ENCODE measurements at places on chromosomes 7 and 10. TPM values are rescaled to one million over a fixed set of nuclear protein-coding genes. Genes with fewer than 3 reads are reported as not detected.
A peak's percentile ranks its signal among the peaks of the same experiment; 100 is the strongest.

- no peak overlapping the region for H3K4me3 ChIP-seq
- H3K4me1 ChIP-seq = no peaks in the 10 kb centered on the region
- no peak overlapping the region for H3K27ac ChIP-seq
- no peak for DNase-seq
These were observed 1531.1 kb upstream of the LRRTM3 start for GRCh38 chr10:65394502-65395297.

Gene SRI
- total RNA-seq = 38.0 TPM

GRCh38 chr10:53162856-53163255, 390.3 kb upstream of the MBL2 start:
- H3K36me3 ChIP-seq = no peaks in the 10 kb centered on the region
- H3K4me3 ChIP-seq = no peak overlapping the region
- DNase-seq = no peak
- H3K27ac ChIP-seq = no peak overlapping the region

GRCh38 chr7:92478095-92478494, 349 bp upstream of the ERVW-1 start:
- no peak overlapping the region for H3K27ac ChIP-seq
- H3K4me1 ChIP-seq = no peaks in the 10 kb centered on the region
- H3K27me3 ChIP-seq = no peaks in the 10 kb centered on the region
- H3K36me3 ChIP-seq = peaks cover 56% of the 10 kb centered on the region
- H3K4me3 ChIP-seq = no peak overlapping the region
- no peak for DNase-seq

GRCh38 chr10:49516216-49516970, 22.5 kb downstream of the ERCC6 start:
- H3K36me3 ChIP-seq = no peaks in the 10 kb centered on the region
- no peak overlapping the region for H3K4me3 ChIP-seq
- DNase-seq = no peak

DNA sequence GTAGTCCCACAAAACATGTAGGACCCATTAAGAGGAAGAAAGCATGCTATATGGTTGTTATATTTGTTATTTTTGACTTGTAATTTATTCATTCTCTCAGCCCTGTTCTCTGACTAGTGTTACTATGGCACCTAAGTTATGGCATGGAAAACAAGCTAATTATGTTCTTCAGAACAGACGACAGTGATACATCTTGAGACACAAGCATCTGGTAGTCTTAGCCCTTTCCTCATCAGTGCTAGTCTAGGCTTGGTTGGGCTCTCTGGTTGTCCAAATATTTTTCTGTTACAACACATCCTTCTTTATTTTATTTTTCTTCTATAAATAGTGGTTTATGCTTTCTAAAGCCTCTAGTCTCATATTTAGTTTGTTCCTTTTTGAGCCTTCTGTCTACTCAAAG, 308.3 kb upstream of the KAT6B start:
- no peak for DNase-seq
- no peaks in the 10 kb centered on the region for H3K27me3 ChIP-seq
- no peak overlapping the region for H3K4me3 ChIP-seq

GRCh38 chr10:37125921-37126320, 523 bp downstream of the ANKRD30A start:
- no peak overlapping the region for H3K4me3 ChIP-seq
- H3K27ac ChIP-seq = no peak overlapping the region
- H3K36me3 ChIP-seq = no peaks in the 10 kb centered on the region
- H3K4me1 ChIP-seq = no peaks in the 10 kb centered on the region
- no peak for DNase-seq
- H3K27me3 ChIP-seq = no peaks in the 10 kb centered on the region

- no peak overlapping the region for H3K27ac ChIP-seq
- no peak for DNase-seq
- H3K36me3 ChIP-seq = no peaks in the 10 kb centered on the region
- no peaks in the 10 kb centered on the region for H3K27me3 ChIP-seq
- no peak overlapping the region for H3K4me3 ChIP-seq
These were observed 160.8 kb downstream of the SPAG6 start for GRCh38 chr10:22505911-22506685.

DNA sequence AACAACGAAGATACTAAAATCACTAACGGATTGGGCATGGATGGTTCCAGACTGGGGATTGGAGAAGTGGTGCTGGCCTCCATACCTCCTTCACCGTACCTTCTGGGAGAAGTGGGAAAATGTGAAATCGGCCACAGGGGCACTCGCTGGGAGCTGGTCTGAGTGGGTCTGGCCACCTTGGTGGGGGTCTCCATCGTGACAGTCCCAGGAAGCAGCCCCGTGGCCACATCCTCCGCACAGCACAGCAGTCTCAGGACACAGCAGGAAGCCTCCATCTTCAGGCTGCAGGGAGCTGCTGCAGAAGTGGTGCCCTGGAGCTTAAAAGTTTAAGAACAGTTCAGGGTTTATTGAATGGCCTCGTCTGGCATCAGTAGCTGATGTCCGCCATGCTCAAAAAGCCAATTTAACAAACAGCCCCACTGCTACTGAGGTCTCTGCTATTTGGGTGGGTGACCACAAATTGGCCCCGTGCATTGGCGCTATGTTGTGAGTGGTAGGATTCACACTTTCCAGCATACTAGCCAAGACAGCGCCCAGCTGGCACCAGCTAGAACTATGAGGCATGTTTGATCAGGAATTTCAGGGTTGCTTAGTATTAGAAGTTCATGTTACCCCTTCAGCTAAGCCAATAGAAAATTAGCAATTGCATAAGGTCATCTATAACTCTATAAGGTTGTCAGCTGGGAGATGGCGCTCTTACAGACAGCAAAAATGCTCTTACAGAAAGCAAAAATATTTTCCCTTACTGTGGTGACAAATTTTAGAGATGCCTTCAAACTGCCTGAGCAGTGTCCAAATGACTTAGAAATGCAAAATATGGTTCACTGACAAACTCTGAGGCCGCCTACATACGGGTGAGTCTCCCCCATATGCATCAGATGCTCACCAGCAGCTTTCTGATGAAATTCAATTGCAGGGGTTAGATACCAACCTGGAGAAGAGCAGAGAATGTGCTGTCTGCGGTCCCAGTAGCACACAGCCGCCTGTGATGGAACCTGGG, 17.0 kb downstream of the PKD1L1 start:
- no peaks in the 10 kb centered on the region for H3K36me3 ChIP-seq
- H3K27ac ChIP-seq = no peak overlapping the region
- no peak overlapping the region for H3K4me3 ChIP-seq
- DNase-seq = no peak
- H3K27me3 ChIP-seq = no peaks in the 10 kb centered on the region
- H3K4me1 ChIP-seq = no peaks in the 10 kb centered on the region

Gene ABCC2
- 0.78 TPM for total RNA-seq

Gene TFEC
- 0.71 TPM for total RNA-seq

DNA sequence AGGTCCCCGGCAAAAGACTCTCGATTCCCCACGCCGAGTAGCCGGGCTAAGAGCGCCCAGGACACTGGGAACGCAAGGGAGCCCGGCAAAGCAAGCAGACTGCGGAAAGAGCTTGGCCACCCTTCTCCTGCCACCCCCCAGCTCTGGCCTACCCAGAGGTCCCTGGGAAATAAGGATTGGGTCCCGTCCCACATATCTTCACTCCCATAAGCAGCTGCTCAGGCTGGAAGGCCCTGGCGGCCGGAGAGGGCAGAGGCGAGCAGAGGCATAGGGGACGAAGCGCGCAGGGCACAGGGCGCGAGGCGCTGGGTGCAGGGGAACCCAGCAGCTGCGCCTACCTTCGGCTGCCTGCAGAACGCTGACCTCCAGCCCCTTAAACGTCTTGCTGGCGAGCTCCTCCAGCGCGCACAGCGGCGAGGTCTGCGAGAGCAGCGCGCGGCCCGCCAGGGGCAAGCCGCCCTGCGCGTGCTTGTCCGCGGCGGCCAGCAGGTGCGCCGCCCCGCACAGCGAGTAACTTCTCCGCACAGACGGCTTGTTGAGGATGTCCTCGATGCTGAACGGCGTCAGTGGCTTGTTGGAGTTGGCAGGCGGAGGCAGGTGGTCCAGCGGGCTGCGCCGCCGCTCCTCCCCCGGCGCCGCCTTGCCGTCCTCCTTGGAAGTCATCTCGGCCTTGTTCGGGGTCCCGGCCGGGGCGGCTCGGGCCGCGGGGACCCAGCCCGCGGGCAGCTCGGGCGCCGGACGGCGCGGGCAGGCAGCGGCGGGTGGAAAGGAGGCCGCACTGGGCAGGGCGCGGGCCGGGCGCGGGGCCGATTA, 904 bp downstream of the LBX1 start:
- H3K27me3 ChIP-seq = peaks cover 52% of the 10 kb centered on the region
- DNase-seq = peak; percentile 86
- peaks cover 21% of the 10 kb centered on the region for H3K4me1 ChIP-seq
- peak overlapping the region; percentile 96 for H3K27ac ChIP-seq

- no peak overlapping the region for H3K27ac ChIP-seq
- H3K4me3 ChIP-seq = no peak overlapping the region
- H3K4me1 ChIP-seq = no peaks in the 10 kb centered on the region
- H3K27me3 ChIP-seq = peaks cover 11% of the 10 kb centered on the region
- DNase-seq = no peak
These were observed 70.8 kb downstream of the GRID1 start for GRCh38 chr10:86295791-86296190.

DNA sequence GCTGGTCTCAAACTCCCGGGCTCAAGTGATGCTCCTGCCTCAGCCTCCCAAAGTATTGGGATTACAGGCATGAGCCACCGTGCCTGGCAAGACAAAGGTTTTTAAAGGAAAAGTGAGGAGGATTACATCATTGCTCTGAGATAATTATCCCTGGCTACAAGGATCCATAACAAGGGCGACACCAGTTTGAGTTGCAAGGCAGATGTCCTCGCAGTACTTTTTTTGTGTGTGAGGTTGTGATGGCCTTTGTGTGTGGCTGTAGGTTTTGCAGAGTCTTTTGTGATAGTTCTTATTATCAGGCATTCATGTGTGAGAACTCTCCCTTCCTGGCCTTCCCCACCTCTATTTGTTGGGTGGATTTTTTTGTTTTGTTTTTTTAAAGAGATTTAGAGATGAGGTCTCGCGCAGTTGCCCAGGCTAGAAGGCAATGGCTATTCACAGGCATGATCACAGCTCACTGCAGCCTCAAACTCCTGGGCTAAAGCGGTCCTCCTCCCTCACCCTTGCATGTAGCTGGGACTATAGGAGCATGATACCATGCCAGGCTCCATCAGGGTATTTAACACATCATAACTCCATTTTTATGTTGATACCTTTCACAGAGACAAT, 10.0 kb downstream of the BTBD16 start:
- no peak overlapping the region for H3K4me3 ChIP-seq
- no peaks in the 10 kb centered on the region for H3K27me3 ChIP-seq
- no peaks in the 10 kb centered on the region for H3K36me3 ChIP-seq
- no peak for DNase-seq
- peaks cover 25% of the 10 kb centered on the region for H3K4me1 ChIP-seq
- H3K27ac ChIP-seq = peak overlapping the region; percentile 80

GRCh38 chr7:27080844-27081436, 14.9 kb downstream of the HOXA1 start:
- no peak overlapping the region for H3K4me3 ChIP-seq
- no peaks in the 10 kb centered on the region for H3K4me1 ChIP-seq
- H3K27ac ChIP-seq = no peak overlapping the region

Gene CCDC7
- total RNA-seq = 19.1 TPM

- no peak for DNase-seq
- peaks cover 6% of the 10 kb centered on the region for H3K4me1 ChIP-seq
- no peak overlapping the region for H3K27ac ChIP-seq
These were observed 58.5 kb upstream of the FOXP2 start for GRCh38 chr7:114356133-114356532.

GRCh38 chr10:94035982-94036765, 42.4 kb downstream of the PLCE1 start:
- no peak overlapping the region for H3K4me3 ChIP-seq
- peaks cover 7% of the 10 kb centered on the region for H3K4me1 ChIP-seq
- no peaks in the 10 kb centered on the region for H3K36me3 ChIP-seq

Gene SORCS1
- 0.28 TPM for total RNA-seq

GRCh38 chr7:80722616-80723195, 84.3 kb downstream of the CD36 start:
- H3K36me3 ChIP-seq = no peaks in the 10 kb centered on the region
- no peaks in the 10 kb centered on the region for H3K4me1 ChIP-seq
- peak; percentile 79 for DNase-seq

Gene ZNF783
- 9.0 TPM for total RNA-seq

Gene IMPDH1
- total RNA-seq = 10.3 TPM

DNA sequence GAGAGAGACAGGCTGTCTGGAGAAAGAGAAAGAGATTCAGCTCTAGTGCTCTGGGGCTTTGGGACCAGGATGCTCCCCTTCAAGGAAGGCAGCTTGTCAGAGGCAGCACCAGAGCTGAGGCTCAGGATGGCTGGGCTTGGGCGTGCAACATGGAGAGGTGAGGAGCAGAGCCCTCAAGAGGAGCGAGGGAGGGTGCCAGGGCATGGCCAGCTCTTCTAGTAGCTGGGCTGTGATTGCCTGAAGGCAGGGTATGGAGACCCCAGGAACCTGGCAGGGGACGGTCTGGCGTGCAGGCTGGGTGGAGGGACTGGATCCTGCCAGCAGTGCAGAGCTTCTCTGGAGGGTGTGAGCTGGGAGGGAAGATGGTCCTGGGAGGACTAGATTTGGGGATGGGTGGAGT, 40.2 kb downstream of the ANTXRL start:
- no peak overlapping the region for H3K4me3 ChIP-seq
- no peak overlapping the region for H3K27ac ChIP-seq
- H3K4me1 ChIP-seq = no peaks in the 10 kb centered on the region
- H3K36me3 ChIP-seq = no peaks in the 10 kb centered on the region
- H3K27me3 ChIP-seq = no peaks in the 10 kb centered on the region
- no peak for DNase-seq

Gene LBX1
- total RNA-seq = 7.4 TPM

DNA sequence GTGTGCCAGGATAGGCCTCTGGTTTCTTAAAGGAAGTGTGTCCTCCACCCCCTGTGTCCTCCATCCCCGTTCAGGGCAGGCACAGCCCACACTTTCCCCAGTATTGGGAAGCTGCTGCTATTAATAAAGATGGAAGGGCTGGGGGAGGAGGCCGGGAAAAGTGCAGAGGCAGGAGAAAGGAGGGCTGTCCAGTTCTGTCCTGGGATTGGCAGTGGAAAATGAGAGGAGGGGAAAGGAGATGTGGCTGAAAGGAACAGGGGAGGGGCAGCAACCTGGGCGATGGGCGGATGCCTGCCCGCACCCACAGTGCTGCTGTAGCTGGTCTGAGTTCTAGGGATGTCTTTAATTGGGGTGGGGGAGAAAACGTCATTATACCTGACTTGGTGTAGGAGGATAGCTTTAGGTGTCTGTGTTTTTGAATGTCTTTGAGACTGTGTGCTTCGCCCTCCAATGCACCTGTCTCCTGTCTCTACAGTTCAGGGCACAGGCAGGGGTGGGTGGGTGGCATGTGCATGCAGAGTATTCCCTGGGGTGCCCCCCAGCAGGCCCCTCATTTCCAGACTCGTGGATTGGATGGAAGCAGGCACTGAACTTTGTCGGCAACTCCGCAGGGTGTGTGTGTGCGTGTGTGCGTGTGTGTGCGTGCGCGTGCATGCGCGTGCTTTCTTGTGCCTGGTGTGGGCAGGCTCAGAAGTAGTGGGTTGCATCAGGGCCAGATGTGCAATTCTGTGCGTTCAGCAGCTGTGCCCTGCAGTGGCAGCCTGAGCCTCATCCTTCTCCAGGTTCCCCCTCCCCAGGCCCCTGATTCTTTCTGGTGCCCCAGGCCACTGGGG, 2.5 kb downstream of the TRIM8 start:
- no peaks in the 10 kb centered on the region for H3K27me3 ChIP-seq
- peaks cover 54% of the 10 kb centered on the region for H3K4me1 ChIP-seq
- H3K4me3 ChIP-seq = peak overlapping the region; percentile 94
- DNase-seq = peak; percentile 75

Gene KCNH2
- total RNA-seq = 0.22 TPM

GRCh38 chr10:92692697-92693533, 3.2 kb downstream of the HHEX start:
- H3K36me3 ChIP-seq = peaks cover 10% of the 10 kb centered on the region
- no peak overlapping the region for H3K27ac ChIP-seq
- H3K4me1 ChIP-seq = peaks cover 13% of the 10 kb centered on the region
- peaks cover 38% of the 10 kb centered on the region for H3K27me3 ChIP-seq

GRCh38 chr10:71396084-71396710, 523 bp upstream of the CDH23 start:
- peaks cover 18% of the 10 kb centered on the region for H3K27me3 ChIP-seq
- no peak overlapping the region for H3K27ac ChIP-seq
- peaks cover 12% of the 10 kb centered on the region for H3K4me1 ChIP-seq

Data from psoas muscle (tissue), 8 donors.